Stimulated activated CD4-positive, alpha-beta T cell treated with anti-CD3 and anti-CD28 coated beads, Interleukin-4, amount 100 ng/mL, for 4 hours (primary cell): ENCODE measurements at places on chromosomes 7 and 10.

- no peak for DNase-seq
Measured at GRCh38 chr10:104658067-104658466, 17.0 kb downstream of the SORCS3 start.

- no peak for DNase-seq
Measured at GRCh38 chr10:1163204-1163660, 107.0 kb downstream of the WDR37 start.

DNA sequence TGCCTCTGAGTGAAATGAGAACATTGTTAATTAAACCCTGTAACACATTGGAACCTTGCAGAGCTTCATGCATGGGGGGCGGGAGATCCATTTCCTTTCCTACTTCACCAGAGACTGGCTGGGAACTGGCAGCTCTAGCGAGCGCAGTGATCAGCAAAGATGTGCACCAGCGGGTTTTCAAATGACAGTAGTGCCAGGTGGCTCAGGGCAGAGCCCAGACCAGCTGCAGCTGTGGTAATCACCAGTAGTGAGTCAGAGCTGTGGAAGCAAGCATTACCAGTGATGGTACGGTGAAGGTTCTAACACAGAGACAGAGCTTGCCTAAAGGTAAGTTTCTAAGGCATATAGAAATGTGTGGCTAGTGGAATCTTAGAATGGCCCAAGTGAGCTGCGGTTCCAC is 1009.7 kb upstream of the CELF2 start:
- no peak for DNase-seq

DNA sequence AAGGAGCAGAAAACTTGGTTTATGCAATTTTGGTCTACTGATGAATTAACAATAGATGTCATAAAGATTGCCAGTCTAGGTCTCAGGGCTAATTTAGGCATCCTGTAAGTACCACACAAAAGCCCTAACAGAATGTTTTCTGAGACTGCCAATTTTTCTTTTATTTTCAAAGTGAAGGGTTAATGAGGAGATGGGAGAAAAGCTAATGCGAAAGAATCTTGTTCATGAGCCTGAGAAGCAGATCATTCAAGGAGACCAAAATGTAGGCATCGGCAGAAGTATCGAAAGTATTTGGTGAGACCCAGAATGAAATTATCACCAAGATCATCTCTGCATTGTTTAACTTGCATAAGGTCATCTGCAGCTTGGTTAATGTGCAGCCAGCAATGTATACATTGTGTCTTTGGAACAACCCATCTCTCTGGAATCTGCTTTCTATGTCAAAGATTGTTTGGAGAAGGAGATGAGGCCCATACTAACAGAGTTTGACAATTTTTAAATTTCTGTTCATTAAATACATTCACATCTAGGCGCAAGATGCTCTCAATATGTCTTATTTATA is 163.3 kb upstream of the GLI3 start:
- DNase-seq = no peak
